GM23248 (cell line): ENCODE measurements at places on chromosomes 5 and 9. TPM values are rescaled to one million over a fixed set of nuclear protein-coding genes. Genes with fewer than 3 reads are reported as not detected.
A peak's percentile ranks its signal among the peaks of the same experiment; 100 is the strongest.

- H3K27ac ChIP-seq, result no peak overlapping the region
- peak; percentile 2 for DNase-seq
- no peaks in the 10 kb centered on the region for H3K36me3 ChIP-seq
Measured at GRCh38 chr5:97338729-97339128, 155.7 kb upstream of the RIOK2 start.

DNA sequence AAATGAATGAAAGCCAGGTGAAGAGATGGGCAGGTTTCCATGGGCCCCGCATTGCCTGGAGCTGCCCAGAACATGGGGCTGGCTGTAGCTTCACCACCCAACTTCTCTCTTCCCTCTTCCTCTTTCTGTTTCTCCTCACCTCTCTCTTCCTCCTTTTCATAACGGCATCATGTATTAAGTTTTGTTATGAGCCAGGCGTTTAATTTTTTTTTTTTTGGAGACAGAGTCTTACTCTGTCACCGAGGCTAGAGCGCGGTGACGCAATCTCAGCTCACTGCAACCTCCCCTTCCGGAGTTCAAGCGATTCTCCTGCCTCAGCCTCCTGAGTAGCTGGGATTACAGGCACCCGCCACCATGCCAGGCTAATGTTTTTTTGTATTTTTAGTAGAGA, 13.0 kb upstream of the SPINK4 start:
- H3K27ac ChIP-seq, result no peak overlapping the region
- H3K36me3 ChIP-seq, result no peaks in the 10 kb centered on the region
- no peaks in the 10 kb centered on the region for H3K27me3 ChIP-seq

DNA sequence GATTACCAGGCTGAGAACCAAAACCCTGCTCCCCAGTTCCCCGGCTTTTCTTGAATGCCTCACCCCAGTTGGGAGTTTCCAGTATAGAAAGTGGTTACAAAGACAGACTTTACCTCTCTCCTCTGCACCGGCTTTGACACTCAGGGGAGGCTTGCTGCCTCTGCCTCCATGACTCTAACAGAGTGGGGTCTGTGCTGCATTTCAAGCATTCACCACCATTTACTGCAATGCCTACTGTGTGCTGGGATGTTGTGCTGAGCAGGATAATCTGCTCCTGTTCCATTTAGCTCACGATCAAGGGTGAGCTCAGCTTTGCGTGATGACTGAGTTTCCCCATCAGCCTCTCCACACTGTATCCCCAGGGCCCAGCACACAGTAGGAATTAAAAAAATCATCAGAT, 39.9 kb upstream of the AKNA start:
- no peak overlapping the region for H3K4me3 ChIP-seq
- H3K4me1 ChIP-seq, result no peaks in the 10 kb centered on the region
- DNase-seq, result no peak
- H3K36me3 ChIP-seq, result no peaks in the 10 kb centered on the region
- H3K27me3 ChIP-seq, result no peaks in the 10 kb centered on the region

GRCh38 chr5:176725521-176726280, 78.4 kb downstream of the TSPAN17 start:
- H3K27me3 ChIP-seq, result peaks cover 32% of the 10 kb centered on the region
- H3K4me3 ChIP-seq, result no peak overlapping the region
- H3K36me3 ChIP-seq, result no peaks in the 10 kb centered on the region
- no peak overlapping the region for H3K27ac ChIP-seq

GRCh38 chr9:89978185-89978584, 373.4 kb downstream of the GADD45G start:
- H3K36me3 ChIP-seq, result no peaks in the 10 kb centered on the region
- H3K4me1 ChIP-seq, result no peaks in the 10 kb centered on the region
- H3K27me3 ChIP-seq, result no peaks in the 10 kb centered on the region
- H3K27ac ChIP-seq, result no peak overlapping the region
- no peak overlapping the region for H3K4me3 ChIP-seq

DNA sequence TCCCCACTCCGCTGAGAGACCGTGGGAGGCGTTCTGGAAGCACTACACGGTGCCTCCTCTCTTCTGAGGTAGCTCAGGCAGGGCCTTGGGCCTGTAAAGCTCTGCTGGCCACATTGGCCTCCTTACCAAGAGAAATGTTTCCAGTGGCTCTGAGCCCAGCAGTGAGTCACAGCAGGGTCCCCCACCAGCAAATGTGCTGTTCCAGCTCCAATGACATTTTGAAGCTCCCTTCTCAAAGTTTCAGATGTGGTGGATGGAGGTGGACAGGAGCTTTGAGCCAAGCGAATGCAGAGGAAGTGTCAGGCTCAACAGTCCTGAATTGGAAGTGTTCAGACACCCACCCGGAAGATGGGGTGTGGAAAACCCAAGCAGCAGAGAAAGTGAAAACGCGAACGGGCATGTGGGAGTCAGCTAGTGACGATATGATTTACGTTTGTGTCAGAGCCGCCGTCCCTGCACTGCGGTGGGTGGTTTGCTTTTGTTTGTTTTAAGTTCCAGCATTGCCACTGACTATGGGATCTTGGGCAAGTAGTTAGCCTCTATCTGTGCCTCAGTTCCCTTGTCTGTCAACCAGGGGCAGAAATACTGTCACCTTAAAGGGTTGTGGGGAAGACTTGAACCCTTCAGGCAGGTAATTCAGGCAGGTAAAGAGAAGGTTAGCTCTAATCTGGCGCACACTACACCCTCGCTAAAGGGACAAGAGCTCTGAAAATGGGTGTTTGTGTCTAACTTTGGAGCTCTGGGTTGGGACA, 38.2 kb downstream of the C5orf15 start:
- no peak overlapping the region for H3K4me3 ChIP-seq
- H3K36me3 ChIP-seq, result no peaks in the 10 kb centered on the region
- peaks cover 6% of the 10 kb centered on the region; the same call in 1 of the 2 replicates for H3K4me1 ChIP-seq
- 0 out of 2 replicates have a peak, but pooled peaks cover 10% of the 10 kb centered on the region for H3K27me3 ChIP-seq
- DNase-seq, result peak; percentile 59
- no peak overlapping the region for H3K27ac ChIP-seq

GRCh38 chr5:126338635-126339034, 84.6 kb upstream of the GRAMD2B start:
- no peak for DNase-seq
- no peaks in the 10 kb centered on the region for H3K4me1 ChIP-seq
- no peaks in the 10 kb centered on the region for H3K36me3 ChIP-seq
- no peak overlapping the region for H3K27ac ChIP-seq
- H3K4me3 ChIP-seq, result no peak overlapping the region

- no peak overlapping the region for H3K27ac ChIP-seq
- H3K36me3 ChIP-seq, result no peaks in the 10 kb centered on the region
- H3K27me3 ChIP-seq, result no peaks in the 10 kb centered on the region
Measured at GRCh38 chr5:74579215-74579614, 61.3 kb downstream of the ENC1 start.

- peak; percentile 82 for DNase-seq
- no peaks in the 10 kb centered on the region for H3K36me3 ChIP-seq
- H3K4me3 ChIP-seq, result no peak overlapping the region
- no peaks in the 10 kb centered on the region for H3K27me3 ChIP-seq
- H3K27ac ChIP-seq, result no peak overlapping the region
Measured at GRCh38 chr5:140239939-140240700, 62.8 kb downstream of the PFDN1 start.

- no peak overlapping the region for H3K4me3 ChIP-seq
- H3K27me3 ChIP-seq, result no peaks in the 10 kb centered on the region
- no peaks in the 10 kb centered on the region for H3K36me3 ChIP-seq
Measured at GRCh38 chr9:127022913-127023660, 99.3 kb downstream of the ANGPTL2 start.

DNA sequence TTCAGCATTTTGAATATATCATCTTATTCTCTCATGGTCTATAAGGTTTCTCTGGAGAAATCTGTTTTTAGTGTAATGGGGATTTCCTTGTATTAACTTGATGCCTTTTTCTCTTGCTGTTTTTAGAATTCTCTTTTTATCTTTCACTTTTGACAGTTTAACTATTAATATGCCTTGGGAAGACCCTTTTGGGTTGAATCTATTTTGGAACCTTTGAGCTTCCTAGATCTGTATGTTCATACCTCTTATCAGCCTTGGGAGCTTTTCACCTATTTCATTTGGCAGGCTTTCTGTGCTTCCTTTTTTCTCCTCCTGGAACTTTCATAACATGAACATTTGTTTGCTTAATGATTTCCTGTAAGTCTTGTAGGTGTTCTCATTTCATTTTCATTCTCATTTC, 22.2 kb downstream of the RCL1 start:
- no peaks in the 10 kb centered on the region for H3K4me1 ChIP-seq
- H3K27ac ChIP-seq, result no peak overlapping the region
- no peaks in the 10 kb centered on the region for H3K36me3 ChIP-seq
- H3K27me3 ChIP-seq, result no peaks in the 10 kb centered on the region
- no peak for DNase-seq

DNA sequence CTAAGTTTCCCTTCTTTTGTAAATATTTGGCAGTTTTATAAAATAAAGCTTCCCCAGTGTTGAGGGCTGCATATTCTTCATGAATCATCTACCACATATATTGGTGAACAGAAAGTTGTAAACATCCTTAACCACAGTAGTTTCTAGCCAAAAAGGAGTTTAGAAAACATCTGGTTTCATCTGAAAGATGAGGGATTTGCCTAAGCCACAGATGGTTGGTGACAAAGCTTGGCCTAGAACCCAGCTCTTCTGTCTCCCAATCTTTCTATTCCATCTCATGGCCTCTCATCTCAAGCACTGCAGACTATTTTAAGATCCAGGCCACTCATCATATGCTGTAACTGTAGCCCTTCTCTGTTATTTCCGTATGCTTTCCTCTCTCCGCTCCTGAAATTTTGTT, 232.3 kb upstream of the TRPM3 start:
- H3K36me3 ChIP-seq, result no peaks in the 10 kb centered on the region
- H3K4me3 ChIP-seq, result no peak overlapping the region
- DNase-seq, result peak; percentile 84

DNA sequence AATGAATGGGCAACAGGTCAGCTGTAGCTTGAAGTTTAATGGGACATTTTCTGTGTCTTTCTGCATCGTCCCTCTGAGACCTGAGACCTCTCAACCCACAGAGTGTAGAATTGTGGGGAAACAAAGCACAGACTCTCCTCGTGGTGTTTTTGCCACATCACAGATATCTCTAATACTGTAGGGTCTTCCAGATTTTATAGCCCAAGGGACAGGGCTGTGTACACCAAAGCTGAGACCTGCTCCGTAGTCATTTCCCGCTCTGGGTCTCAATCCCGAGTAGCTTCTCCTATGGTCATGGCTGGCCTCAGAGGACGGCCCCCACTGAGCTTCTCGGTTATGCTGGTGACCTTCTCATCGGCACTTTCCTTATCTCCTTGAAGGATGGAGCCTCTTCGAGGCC, 14.9 kb upstream of the CLK4 start:
- H3K27me3 ChIP-seq, result no peaks in the 10 kb centered on the region
- H3K4me1 ChIP-seq, result peaks cover 10% of the 10 kb centered on the region; the same call in 1 of the 2 replicates
- DNase-seq, result no peak
- no peaks in the 10 kb centered on the region for H3K36me3 ChIP-seq

GRCh38 chr5:143964919-143965318, 153.0 kb downstream of the HMHB1 start:
- DNase-seq, result peak; percentile 36
- H3K27ac ChIP-seq, result no peak overlapping the region
- no peak overlapping the region for H3K4me3 ChIP-seq

DNA sequence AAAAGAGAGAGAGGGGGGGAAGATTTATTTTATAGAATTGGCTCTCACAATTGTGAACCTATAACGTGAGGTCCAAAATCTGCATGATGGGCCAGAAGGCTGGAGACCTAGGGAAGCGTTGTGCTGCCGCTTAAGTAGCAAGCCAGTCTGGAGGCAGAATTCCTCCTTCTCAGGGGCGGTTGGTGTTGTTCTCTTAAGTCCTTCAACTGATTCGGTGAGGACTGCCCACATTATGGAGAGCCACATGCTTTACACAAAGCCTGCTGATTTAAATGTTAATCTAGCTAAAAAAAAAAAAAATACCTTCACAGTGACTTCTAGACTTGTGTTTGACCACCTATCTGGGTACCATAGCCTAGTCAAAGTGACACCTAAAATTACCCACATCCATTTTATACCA, 64.2 kb upstream of the CKS2 start:
- H3K27ac ChIP-seq, result no peak overlapping the region
- no peaks in the 10 kb centered on the region for H3K27me3 ChIP-seq
- H3K36me3 ChIP-seq, result no peaks in the 10 kb centered on the region
- H3K4me1 ChIP-seq, result no peaks in the 10 kb centered on the region
- DNase-seq, result no peak

DNA sequence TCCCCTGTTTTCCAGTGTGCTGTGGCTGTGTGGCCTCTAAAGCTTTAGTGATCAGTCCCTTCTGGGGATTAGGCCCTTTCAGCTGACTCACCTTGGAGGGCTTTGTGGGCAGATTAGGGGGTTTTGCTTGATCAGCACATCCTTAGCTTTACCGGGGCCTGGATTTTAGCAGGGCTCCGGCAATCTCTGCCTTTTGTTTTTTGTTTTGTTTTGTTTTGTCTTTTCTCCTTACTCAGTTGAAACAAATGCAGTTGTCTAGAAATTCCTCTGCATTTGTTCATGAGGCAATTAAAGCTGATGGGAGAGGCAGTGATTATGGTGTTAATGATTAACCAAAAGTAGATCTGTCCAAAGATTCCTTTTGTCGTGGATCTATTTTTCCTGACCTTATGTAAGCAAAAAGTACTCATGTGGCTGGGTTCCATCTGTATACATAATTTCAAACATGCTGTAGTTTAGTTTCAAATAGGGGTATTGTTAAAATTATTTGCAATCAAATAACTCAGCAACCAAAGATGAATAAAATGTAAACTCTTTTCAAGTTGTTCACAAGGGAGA, 5.2 kb upstream of the TDRD7 start:
- H3K36me3 ChIP-seq, result no peaks in the 10 kb centered on the region
- H3K4me3 ChIP-seq, result no peak overlapping the region
- H3K4me1 ChIP-seq, result no peaks in the 10 kb centered on the region
- H3K27ac ChIP-seq, result no peak overlapping the region
- no peak for DNase-seq
- H3K27me3 ChIP-seq, result peaks cover 40% of the 10 kb centered on the region

- H3K27ac ChIP-seq, result peak overlapping the region; percentile 78; the same call in 1 of the 2 replicates
- peak overlapping the region; percentile 85 for H3K4me3 ChIP-seq
- peaks cover 41% of the 10 kb centered on the region for H3K4me1 ChIP-seq
Measured at GRCh38 chr5:75338408-75338807, 1.4 kb downstream of the HMGCR start.

GRCh38 chr5:104080646-104081175, 518.1 kb upstream of the NUDT12 start:
- DNase-seq, result no peak
- no peaks in the 10 kb centered on the region for H3K36me3 ChIP-seq
- no peak overlapping the region for H3K4me3 ChIP-seq
- no peaks in the 10 kb centered on the region for H3K27me3 ChIP-seq

- H3K36me3 ChIP-seq, result no peaks in the 10 kb centered on the region
- H3K27me3 ChIP-seq, result no peaks in the 10 kb centered on the region
- no peak for DNase-seq
- peaks cover 6% of the 10 kb centered on the region; the same call in 1 of the 2 replicates for H3K4me1 ChIP-seq
- H3K4me3 ChIP-seq, result no peak overlapping the region
- H3K27ac ChIP-seq, result no peak overlapping the region
Measured at GRCh38 chr9:98538203-98538602, 170.5 kb downstream of the GABBR2 start.

GRCh38 chr9:13143281-13143680, 136.2 kb downstream of the MPDZ start:
- H3K36me3 ChIP-seq, result 0 out of 2 replicates have a peak, but pooled peaks cover 16% of the 10 kb centered on the region
- H3K4me3 ChIP-seq, result no peak overlapping the region
- peaks cover 21% of the 10 kb centered on the region for H3K4me1 ChIP-seq
- DNase-seq, result no peak
- H3K27ac ChIP-seq, result no peak overlapping the region

Gene DRD1
- not detected in 2 replicates for total RNA-seq

Gene TOR4A
- 25.8 and 29.6 TPM in 2 replicates for total RNA-seq

Gene ADAMTSL1
- total RNA-seq, result 255 and 273 TPM in 2 replicates

Gene OCLN
- total RNA-seq, result 0.76 and 1.7 TPM in 2 replicates

Gene UBTD2
- 36.4 and 41.4 TPM in 2 replicates for total RNA-seq

Gene HBEGF
- 7.5 and 9.5 TPM in 2 replicates for total RNA-seq

Gene ADGRV1
- not detected in 2 replicates for total RNA-seq

Gene SV2C
- not detected in 2 replicates for total RNA-seq

Gene FAM151B
- total RNA-seq, result 3.4 and 7.8 TPM in 2 replicates

Gene GAS1
- total RNA-seq, result 29.7 and 36.0 TPM in 2 replicates

Gene ANKRD18B
- total RNA-seq, result 0.11 TPM in 1 of 2 replicates, not detected in the other

Gene TNFSF15
- total RNA-seq, result under 0.01 TPM in 1 of 2 replicates, not detected in the other

Gene SLC46A2
- not detected in 2 replicates for total RNA-seq

Gene STX17
- total RNA-seq, result 9.0 and 16.9 TPM in 2 replicates

Gene DIRAS2
- total RNA-seq, result not detected in 2 replicates
